ENCODE measurements at places on chromosomes 11 and 22. TPM values are rescaled to one million over a fixed set of nuclear protein-coding genes. Genes with fewer than 3 reads are reported as not detected.

The OR52I1 gene
- not detected for total RNA-seq

The MIAT gene
- total RNA-seq = 83.4 TPM

The INPP5J gene
- total RNA-seq = not detected

The SH3BP1 gene
- total RNA-seq = 97.5 TPM

The TSKU gene
- total RNA-seq = not detected

The TUB gene
- 0.72 TPM for total RNA-seq

The PKDREJ gene
- not detected for total RNA-seq

The DCUN1D5 gene
- 13.9 TPM for total RNA-seq

The SCGB1D2 gene
- total RNA-seq = not detected

The OR4A5 gene
- total RNA-seq = not detected

GRCh38 chr11:111260811-111261210 lies 15.3 kb downstream of the POU2AF2 start:
- no peak for DNase-seq

DNA sequence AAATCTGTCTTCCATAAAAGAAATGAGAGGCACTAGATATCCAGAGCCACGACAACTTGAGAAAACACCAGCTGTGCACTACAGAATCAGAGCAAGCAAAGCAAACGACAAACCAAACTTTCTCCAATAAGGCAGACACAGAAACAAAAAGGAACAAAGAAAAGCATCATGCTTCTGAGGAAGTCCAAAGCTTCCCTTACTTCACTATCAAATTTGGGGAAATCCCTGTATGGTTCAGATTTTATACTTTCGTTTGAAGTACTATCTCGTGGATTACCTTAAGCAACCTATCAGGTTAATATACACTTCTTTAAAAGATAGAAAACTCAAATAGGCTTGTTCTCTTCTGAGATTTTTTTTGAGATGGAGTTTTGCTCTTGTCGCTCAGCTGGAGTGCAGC lies 27.7 kb downstream of the ALG9 start:
- no peak for DNase-seq

DNA sequence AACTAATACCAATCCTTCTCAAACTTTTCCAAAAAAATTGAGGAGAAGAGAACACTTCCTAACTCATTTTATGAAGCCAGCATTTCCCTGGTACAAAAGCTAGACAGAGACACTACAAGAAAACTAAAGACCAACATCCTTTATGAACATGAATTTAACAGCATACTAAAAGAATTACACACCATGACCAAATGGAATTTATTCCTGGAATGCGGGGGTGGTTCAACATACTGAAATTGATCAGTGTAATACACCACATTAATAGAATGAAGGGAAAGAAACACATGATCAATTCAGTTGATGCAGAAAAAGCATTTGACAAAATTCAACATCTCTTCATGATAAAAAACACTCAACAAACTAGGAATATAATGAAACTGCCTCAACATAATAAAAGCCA lies 148.1 kb downstream of the WNT7B start:
- no peak for DNase-seq

GRCh38 chr11:116601814-116602636 lies 170.8 kb downstream of the BUD13 start:
- DNase-seq = no peak

DNA sequence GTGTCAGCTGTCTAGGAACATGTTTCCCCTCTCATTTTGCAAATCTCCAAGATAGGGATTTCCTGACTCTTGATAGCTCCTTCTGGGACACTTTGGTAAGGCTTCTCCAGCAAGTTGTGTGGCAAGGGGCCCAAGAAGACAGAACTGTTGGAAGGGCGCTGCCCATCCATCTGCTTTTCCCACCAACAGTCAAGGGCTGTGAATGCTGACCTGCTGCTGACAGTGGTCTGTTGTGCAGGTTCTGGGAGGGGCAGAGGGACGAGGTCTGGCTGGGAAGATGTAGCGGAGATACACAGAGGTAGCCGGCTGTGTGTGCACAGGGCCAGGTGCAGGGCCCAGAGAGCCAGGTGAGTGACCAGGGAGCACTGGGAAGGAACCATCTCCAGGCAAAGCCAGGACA lies 12.2 kb downstream of the BCR start:
- no peak for DNase-seq

GRCh38 chr22:35275580-35275979 lies 18.3 kb downstream of the HMGXB4 start:
- no peak for DNase-seq

- DNase-seq = no peak
Measured at GRCh38 chr11:33171251-33171650, 10.0 kb upstream of the CSTF3 start.

DNA sequence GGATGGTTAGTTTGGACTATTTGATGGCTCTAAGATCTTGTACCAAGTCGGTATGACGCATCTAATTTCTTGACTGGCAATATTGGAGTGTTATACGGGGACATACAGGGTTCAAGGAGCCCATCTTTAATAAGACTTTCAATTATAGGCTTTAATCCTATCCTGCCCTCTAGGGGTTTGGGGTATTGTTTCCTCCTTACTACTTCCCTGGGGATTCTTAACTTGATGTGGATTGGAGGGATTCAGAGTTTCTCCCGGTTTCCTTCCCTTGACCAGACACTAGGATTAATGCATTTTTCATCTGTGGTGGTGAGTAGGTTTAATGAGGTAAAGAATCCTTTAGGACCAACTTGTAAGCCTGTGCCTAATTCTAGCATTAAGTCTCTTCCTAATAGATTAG lies 18.8 kb downstream of the CYP2D6 start:
- DNase-seq = no peak

GRCh38 chr11:113618360-113618759 lies 87.7 kb downstream of the TMPRSS5 start:
- DNase-seq = no peak

GRCh38 chr11:117145393-117145761 lies 1.3 kb downstream of the PAFAH1B2 start:
- no peak for DNase-seq

DNA sequence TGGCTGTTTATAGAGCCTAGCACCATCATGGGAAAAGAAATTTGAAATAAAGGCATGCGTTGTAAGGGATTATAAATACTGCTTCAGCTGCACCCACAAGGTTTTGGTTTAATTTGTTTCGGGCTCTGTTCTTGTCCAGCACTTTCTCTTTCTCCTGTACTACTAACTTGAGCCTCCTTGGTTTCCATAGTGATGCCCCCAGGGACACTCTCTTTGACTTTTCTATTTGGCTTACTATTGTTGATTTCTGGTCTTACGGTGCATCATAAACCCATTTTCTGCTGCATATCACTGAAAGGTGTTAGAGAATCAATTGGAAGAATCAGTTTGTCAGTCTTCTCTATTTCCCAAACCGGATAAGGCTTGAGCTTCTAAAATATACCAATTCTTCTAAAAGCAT lies 1674.3 kb upstream of the RAG2 start:
- DNase-seq = no peak

- no peak for DNase-seq
Measured at GRCh38 chr11:58508005-58508404, at the start of gene OR5B21. OR5B21 (minus strand) TSS chr11:58508105; CDS start chr11:58508105, 0 bp downstream.

GRCh38 chr11:12267921-12268320 lies 109.5 kb upstream of the PARVA start:
- no peak for DNase-seq

- no peak for DNase-seq
Measured at GRCh38 chr11:120564573-120565311, 53.2 kb downstream of the GRIK4 start.

- no peak for DNase-seq
Measured at GRCh38 chr11:95156133-95156721, 66.6 kb downstream of the ENDOD1 start.

GRCh38 chr22:37045958-37046357 lies 5.6 kb upstream of the KCTD17 start:
- DNase-seq = no peak

GRCh38 chr22:17781319-17782031 lies 7.2 kb upstream of the BID start:
- DNase-seq = peak; percentile 37

DNA sequence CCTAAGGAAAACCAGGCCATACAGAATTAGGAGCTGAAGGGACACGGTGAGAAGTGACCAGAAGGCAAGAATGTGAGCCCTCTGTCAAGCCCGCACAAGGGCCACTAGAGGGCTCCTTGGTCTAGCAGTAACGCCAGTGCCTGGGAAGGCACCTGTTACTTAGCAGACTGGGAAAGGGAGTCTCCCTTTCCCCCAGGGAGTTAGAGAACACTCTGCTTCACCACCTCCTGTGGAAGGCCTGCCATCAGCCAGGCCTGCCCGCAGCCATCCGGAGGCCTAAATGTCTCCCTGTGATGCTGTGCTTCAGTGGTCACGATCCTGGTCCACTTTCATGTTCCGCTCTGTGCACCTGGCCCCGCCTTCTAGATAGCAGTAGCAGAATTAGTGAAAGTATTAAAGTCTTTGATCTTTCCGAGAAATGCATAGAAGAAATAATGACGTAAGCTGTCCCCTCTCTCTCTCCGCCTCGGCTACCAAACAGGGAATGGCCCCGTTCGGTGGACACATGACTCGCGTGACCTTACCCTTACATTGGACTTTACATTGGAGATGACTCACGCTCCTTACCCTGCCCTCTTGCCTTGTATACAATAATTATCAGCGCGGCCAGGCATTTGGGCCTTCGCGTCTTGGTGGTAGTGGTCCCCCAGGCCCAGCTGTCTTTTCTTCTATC lies 10.7 kb upstream of the GSTP1 start:
- no peak for DNase-seq

- no peak for DNase-seq
Measured at GRCh38 chr22:45575607-45576272, 73.1 kb downstream of the FBLN1 start.

- no peak for DNase-seq
Measured at GRCh38 chr11:37770145-37770544, 1172.1 kb upstream of the RAG2 start.

DNA sequence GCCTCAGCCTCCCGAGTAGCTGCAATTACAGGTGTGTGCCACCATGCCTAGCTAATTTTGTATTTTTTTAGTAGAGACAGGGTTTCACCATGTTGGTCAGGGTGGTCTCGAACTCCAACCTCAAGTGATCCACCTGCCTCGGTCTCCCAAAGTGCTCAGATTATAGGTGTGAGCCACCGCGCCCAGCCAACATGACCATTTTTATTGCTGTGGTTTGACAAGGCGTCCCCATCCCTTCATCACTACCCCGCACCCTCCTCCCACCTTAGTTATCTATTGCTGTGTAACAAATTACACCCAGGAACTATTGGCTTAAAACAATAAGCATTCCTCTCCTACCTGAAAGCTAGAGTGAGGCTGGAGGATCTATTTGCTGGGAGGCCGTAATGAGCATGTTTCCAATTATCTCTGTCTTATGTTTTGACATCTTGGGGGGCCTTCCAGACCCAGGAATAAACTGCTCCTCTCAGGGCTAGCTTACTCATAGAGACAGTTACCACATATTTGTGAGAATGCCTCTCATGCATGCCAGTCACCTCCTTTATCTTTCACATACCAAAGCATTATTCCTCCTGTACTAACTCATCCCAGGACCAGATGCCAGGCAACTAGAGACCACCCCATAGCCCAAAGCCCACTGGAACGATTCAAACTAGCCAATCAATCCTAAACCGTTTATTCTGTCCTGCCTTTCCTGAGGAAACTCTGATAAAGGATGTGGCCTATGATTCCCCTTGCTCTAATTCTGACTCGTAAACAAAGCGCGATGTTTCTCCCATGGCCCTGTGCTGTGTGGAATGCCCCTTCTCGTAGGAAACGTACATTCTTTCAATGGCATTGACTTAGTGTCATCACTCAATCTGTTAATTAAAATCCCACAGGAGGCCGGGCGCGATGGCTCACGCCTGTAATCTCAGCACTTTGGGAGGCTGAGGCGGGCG lies 19.4 kb downstream of the SNU13 start:
- no peak for DNase-seq

GRCh38 chr11:134890446-134890845 lies 478.4 kb upstream of the B3GAT1 start:
- DNase-seq = no peak

DNA sequence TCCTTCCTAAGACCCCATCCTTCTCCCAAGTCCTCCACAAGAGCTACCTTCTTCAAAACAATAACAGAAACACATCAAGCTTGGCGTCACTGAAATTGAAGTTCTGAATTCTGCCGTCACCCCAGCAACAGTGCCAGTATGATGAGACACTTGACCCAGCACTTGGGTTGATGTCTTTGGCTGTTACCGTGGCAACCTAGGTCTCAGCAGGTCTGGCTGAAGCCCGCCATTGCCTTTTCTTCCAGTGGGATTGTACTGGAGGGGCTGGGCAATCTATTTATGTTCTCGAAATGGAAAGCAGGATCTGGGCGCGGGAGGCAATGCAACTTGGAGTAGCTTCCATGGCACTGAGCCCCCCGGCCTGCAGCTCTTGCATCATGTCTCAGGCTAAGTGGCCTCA lies 23.8 kb downstream of the NPTXR start:
- no peak for DNase-seq

DNA sequence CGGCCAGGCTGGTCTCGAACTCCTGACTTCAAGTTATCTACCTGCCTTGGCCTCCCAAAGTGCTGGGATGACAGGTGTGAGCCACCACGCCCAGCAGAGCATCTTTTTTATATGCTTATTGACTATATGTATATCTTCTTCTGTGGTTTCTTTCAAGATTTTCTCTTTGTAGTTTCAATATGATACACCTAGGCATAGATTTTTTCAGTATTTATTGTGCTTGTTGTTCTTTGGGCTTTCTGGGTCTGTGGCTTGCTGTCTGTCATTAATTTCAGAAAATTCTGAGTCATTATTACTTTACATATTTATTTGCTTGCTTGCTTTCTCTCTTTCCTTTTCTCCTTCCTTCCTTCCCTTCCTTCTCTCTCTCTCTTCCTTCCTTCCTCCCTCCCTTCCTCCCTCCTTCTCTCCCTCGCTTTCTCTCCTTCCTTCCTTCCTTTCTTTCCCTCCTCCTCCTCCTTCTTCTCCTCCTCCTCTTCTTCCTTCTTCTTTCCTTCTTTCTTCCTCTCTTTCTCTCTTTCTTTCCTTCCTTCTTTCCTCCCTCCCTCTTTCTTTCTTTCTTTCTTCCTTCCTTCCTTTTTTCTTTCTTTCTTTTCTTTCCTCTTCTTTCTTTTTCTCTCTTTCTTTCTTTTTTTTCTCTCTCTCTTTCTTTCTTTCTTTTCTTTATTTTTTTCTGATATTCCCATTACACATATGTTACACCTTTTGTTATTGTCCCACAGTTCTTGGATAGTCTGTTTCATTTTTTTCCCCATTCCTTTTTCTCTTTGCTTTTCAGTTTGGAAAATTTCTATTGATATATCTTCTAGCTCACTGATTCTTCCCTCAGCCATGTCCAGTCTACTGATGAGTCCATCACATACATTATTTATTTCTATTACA lies 10.9 kb upstream of the DCHS1 start:
- DNase-seq = no peak

DNA sequence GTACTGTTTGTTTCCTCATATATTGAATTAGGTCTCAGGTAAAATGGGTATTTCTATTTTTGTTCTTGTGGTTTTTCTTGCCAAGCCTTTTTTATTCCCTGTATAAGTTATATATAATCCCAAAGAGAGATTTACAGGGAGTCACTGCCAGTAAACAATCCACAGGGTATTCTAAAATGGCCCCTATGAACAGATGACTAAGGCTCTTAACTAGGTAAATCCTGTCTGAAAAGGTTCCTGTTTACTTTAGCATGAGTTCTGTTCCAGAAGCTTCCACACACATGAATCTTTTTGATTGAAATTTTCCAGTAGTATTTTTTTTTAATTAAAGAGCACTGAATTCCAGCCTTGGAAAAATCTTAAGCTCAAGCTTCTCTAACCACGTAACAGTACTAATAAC lies 552.8 kb upstream of the CCDC179 start:
- no peak for DNase-seq
